ENCODE measurements at places on chromosomes 5 and 9. TPM values are rescaled to one million over a fixed set of nuclear protein-coding genes. Genes with fewer than 3 reads are reported as not detected.

DNA sequence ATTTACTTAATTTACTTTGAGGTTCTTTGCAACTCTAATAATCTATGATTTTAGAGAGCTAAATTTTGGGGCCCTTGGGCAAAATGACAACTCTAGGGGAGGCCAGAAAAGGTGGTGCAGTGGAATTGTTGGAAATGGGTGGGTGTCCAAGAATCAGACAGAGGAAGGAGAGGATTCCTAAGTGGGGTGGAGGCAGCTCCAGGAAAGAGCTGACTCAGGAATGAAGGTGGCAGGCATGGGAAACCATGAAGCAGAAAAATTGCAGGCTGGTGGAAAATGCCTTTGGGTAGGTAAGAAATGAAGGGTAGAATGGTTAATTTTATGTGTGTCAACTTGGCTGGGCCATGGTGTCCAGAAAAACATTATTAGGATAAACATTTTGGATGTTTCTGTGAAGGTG lies 248.5 kb upstream of the TUT7 start:
- no peak for DNase-seq

Gene FOCAD
- total RNA-seq = 27.2 TPM

Gene CDC25C
- 0.37 TPM for total RNA-seq

DNA sequence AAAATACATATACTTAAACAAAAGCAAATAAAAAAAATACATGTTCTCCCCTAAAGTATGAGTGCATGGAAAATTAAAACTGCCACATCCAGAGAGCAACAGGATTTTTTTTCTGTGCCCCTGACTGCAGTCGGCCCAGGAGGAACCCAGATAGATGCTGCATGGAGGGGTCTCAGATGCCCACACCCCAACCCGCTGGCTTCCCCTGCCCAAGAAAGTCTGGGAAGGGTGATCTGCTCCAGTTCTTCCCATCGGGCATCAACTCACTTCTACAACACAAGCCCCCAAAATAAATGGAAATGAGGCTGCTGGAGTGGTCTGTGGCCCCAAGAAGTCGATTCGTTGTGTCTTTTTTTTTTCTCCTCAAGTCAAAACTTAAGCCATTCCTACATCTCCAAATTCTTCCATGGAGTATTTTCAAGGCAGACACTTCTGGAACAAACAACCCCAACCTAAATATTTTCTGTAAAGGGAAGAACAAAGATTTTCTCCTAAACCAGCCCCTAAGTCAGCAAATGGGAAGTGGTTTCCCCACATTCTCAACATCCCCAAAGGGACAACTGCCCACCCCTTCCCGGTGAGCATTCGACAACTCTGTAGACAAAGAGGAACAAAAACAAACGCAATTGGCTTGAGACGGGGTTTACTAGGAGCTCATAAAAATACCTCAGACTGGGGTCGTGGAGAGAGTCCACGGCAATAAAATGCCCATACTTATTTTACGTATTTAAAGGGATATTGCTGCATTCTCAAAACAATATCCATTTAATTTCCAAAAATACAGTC lies 46.7 kb downstream of the ROR2 start:
- no peak for DNase-seq

Gene PLPPR1
- total RNA-seq = 0.29 TPM

- DNase-seq = no peak
Measured at GRCh38 chr9:112809351-112809848, 58.8 kb downstream of the SNX30 start.

DNA sequence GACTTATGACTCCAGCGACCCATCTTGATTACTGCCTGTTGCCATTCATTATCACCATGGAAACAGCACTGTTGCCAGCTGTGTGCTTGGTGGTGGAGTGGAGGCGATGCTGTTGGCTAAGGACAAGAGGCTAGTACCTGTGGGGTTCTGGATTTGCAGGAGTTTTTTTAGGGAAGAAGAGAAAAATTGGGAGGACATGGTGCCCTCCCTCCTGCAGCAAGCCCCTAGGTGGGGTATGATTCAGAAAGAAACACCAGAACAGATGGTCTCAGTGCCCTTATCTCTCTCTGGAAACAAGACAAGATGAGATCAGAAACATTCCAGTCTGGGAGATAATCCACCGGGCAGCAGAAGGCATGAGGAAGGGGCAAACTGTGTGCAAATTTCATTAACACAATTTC lies 87.8 kb upstream of the TLR4 start:
- no peak for DNase-seq

DNA sequence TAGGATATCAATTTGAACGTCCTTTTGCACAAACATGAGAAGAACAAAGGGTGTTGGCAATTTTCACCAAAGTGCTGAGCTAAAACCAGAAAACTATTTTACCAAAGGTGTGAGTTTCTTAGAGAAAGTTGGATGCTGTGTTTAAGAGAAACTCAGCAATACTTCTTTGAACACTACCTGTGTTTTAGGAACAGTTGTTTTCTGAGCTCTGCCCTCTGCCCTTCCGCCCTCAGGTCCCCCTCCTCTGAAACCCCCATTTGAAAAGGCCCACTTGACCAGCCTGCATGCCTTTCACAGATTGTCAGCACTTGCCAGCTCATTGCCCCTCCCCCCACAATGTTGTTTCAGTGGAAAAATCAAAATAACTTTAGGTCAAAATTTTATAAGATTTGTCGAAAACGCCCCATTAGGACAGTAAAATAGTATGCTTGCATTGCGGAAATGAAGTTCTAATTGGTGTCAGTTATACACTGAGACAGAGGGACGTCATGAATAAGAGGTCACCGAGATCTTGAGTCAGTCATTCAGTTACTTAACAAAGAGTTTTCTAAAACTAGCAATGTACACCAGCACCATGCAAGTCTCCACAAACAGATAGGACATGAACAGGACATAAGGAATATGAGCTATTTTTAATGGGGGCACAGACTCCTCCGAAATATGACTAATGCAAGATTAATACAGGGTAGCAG lies 61.9 kb upstream of the IL7R start:
- DNase-seq = no peak

GRCh38 chr9:131968632-131969031 lies 111.0 kb downstream of the MED27 start:
- DNase-seq = no peak

Gene SERF1B
- 19.7 TPM for total RNA-seq

- DNase-seq = no peak
Measured at GRCh38 chr5:167720676-167721260, 570.7 kb upstream of the WWC1 start.

Gene F12
- total RNA-seq = 15.3 TPM

Gene TYRP1
- total RNA-seq = 3.5 TPM

All from mucosa of gallbladder (tissue), 1 donor.